ENCODE measurements at places on chromosomes 2 and 18.

DNA sequence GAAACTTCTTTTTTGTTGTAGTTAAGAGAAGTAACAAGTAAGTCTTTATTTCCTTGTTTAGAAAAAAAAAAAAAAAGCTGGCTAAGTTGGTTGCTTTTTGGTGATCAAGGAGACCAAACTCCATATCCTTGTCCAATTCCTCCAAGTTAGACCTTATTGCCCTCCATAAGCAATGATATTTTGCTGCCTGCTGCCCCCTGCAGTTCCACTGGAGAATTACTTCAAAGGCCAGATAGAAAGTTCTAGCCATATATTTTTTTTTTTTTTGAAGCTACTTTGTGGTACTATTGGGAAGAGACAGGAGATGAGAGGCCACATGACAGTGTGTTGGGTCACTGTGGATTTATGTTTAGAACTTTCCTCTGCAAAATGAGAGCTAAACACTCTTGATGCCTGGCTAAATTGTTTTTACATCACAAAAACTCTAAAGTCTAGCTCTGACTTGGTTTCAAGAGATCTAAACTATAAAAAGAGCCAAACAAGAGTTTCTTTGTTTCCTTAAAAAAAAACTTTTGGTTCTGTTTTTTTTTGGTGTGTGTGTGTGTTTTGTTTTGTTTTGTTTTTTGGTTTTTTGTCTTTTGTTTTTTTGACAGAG lies 80.7 kb upstream of the RASGRP3 start:
- DNase-seq = peak; percentile 2

- no peak for DNase-seq
These were observed 66.5 kb upstream of the FIGN start for GRCh38 chr2:163802284-163802683.

DNA sequence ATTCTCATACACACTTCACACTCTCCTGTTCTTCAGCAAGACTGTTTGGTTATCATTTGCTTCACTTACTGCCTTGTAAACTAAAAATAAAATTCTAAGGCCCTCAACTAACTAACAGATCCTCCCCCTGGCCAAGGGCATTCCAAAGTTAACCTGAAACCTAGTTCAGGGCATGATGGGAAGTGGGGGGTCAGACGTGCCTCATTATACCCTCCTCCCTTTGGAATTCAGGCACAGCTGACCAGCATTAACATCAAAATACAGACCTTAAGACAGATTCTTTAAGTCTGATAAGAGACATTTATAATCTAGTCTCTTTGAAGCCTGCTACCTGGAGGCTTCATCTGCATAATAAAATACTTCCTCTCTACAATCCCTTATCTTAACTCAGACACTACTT lies 221.0 kb downstream of the NOL4 start:
- DNase-seq = no peak

DNA sequence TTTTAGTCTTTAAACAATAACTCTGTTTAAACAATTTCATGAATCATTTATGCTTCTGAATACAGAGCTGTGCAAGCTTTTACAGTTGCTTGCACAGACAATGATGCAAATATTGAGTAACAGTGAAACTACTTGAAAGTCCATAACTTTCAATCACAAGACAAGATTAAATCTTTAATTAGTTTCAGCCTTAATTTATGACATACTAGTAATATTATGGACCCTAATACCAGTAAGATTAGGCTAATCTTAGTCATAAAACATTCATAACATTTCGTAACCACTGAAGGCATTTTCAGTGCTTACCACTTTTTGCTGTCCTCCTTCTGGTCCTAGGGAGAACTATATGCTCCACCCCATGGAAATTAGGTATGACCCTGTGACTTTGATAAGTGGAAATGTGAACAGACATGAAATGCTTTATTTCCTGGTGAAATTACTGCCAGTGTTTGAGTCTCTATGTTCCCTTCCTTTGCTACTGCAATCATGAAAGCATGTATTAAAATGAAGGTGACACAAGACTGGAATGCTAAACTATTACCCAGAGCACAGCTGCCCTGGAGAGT lies 1.8 kb upstream of the COBLL1 start:
- DNase-seq = no peak

DNA sequence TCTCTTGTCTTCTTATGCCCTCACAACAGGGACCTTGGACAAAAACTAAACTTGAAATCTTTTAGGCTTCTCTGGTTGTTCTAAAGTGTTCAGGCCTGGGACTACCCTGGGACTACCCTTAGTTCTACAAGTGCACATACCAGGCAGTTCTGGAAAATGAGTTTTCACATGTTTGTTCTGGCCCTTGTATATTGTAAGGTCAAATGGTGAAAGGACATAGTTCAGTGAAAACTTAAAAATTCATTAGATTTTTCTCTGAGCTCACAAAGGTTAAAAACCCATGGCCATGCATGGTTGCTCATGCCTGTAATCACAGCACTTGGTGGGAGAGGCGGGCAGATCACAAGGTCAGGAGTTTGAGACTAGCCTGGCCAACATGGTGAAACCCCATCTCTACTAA lies 875.5 kb upstream of the FAM98A start:
- DNase-seq = no peak

DNA sequence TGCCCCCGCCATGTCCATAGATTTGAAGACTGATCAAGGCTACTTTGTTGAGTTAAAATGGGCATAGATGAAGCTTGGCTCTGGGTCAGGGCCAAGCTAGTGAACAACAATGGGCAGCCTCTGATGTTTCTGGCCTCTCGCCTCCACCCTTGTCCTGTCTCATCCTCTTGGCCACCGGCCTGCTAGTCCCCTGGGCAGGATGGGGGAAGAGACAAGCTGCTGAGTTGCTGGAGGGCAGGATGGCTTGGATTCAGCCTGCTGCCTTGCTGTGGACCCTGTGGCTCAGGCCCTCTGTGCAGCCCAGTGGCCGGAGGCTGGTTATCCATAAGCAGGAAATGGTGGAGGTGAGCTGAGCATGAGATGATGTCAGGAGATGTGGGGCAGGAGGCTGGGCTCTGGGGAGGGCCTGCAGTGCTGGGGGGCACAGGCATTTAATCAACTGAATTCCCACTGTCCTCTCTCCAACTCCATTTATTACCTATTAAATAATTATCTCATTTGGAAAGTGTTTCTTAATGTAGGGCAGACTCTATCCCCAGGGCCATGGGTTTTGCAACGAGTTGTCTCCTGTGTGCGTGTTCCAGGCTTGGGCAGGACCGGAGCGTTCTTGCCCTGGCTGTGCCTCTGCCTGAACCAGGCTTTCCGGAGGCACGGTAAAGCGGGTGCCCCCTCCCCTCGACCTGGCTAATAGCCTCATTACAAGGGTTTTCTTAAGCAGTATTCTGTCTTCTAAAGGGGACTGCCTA lies 122.9 kb downstream of the GLI2 start:
- no peak for DNase-seq

- no peak for DNase-seq
These were observed 216.2 kb downstream of the GBX2 start for GRCh38 chr2:235951982-235952381.

DNA sequence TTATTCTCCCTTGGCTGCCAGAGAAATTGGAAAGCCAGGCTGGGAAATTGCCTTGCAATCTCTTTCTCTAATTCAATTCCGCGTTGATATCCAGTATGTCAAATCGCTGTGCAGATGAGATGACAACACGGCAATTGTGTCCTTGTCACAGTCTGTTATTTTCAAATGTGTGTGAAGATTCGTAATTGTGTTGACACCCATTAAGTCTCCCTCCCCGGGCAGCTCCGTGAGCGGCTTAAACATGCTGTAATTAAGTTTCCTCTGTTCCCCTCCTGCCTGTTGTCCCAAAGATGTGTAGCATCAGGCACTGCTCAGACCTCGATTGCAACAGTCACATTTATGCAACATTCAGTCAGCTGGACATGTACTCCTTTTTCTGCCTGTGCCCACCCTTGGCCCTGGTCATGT lies 209.5 kb downstream of the LPIN1 start:
- no peak for DNase-seq

DNA sequence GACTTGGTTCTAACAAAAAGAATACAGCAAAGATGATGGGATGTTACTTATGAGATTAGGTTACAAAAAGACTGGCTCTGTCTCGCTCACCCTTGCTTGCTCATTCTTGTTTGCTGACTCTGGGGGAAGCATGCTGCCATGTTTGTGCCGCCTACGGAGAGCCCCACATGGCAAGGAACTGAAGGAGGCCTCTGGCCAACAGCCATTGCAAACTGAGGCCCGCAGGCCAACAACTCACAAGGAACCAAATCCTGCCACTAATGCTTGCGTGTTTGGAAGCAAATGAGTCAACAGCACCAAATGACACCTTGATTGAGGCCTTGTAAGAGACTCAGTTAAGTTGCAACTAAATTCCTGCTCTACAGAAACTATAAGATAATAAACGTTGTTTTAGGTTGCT lies 297.6 kb upstream of the STON1 start:
- DNase-seq = no peak

- DNase-seq = no peak
These were observed 240.7 kb upstream of the EPAS1 start for GRCh38 chr2:46056541-46056940.

DNA sequence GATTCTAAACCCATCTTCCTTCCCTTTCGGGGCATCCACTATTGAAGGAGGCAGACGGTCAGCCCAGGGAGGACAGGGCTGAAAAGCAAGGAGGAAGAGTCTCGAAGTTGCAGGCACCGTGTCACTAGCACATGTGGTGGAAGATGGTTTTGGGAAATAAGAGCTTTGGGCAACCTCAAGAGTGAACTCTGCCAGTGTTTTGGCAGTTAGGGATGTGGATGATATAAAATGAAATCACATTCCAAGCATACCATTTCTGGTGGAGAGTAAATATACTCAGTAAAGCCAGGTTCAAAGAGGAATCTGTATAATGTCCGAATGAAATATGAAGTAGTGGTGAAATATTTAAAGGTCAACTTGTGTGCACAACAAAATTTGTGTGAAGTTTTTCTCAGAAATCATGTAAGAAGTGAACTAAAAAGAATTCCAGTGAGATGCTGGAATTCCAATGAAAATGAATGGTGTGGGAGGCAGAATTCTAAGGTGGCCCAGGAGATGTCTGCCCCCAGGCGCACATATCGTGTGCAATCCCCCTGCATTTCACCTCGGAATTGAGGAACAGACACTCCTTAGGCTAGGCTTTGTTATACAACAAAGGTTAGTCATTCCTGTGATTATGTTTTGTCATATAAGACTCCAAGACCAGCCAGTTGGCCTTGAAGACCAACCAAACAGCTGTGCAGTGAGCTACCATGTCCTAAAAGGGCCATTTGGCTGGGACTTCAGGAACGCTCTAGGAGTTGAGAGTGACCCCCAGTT lies 147.1 kb downstream of the SH3BP4 start:
- DNase-seq = no peak

DNA sequence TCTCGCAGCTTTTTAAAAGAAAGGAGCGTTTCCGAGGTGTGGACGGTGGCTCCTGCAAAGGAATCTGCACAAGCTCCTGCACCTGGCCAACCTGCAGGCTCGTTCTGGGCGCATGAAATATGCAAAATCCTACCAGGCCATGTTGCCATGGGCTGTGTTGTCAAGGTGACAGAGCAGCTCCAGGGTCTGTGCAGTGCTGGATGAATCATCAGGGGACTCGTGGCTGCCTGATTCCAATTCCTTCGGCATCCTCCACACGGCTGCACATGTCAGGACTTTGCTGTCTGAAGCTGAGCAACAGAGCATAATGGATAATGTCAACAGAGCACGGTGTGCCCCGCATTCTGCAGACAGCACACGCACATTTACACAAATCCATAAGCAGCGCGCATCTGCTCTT lies 120.5 kb downstream of the EIPR1 start:
- no peak for DNase-seq

DNA sequence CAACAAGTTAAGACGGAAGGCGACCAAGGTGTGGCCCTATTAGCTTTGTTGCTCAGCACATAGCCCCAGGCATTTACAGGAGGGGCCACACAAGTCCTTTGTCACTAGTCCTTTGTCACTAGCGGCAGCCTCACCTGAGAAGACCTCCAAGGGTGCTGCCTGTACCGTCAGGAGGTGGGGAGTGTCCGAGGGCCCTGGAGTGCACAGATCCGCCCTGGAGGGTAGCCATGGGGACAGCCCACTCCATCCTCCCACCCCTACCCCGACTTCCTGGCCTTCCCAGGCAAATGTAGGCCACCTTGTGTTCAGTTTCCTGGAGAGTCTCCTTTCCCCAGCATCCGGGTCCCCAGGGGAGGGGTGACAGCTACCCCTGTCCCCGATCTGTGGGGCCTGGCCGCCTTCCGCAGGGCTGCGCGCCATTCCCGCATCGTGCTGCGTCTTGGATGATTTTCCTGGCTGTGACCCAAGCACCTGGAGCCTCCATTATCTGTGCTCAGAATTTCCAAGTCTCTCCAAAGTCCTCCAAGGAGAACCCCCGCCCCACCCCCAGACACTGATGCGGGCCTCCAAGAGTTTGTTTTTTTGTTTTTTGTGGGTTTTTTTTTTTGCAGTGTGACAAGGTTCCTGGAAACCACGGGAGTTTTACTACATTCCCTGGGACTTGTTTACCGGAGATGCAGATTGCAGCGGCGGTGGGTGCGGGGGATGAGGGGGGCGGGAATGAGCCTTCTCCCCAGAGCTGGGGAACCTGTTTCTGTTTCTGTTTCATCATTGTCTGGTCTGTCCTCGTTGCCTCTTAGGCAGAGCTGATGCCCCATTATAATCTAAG lies 28.6 kb downstream of the TEX44 start:
- no peak for DNase-seq

DNA sequence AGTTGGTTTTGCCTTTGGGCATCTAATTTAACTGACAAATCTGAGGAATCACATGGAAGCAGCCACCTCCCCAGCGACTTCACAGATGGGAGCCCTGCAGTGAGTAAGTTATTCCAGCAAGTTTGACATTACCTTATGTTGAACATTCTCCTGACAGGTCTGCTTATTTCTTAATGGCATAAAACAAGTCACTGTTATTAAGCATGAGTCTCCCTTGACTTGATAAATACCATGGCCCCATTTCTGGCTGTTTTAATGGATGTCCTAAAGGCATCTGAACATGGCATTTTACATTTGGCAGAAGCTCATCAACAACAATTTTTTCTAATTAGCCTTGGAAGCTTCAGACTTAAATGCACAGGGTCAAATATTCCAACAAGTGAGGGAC lies 92.6 kb upstream of the CREB1 start:
- no peak for DNase-seq

DNA sequence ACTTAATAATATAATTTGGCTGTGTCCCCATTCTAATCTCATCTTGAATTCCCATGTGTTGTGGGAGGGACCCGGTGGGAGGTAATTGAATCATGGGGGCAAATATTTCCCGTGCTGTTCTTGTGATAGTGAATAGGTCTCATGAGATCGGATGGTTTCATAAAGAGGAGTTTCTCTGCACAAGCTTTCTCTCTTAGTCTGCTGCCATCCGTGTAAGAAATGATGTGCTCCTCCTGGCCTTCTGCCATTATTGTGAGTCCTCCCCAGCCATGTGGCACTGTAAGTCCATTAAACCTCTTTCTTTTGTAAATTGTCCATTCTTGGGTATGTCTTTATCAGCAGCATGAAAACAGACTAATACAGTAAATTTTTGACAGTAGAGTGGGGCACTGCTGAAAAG lies 102.5 kb upstream of the LTBP1 start:
- DNase-seq = no peak

- no peak for DNase-seq
These were observed 1718.6 kb downstream of the SUCLG1 start for GRCh38 chr2:82740527-82740926.
